ENCODE measurements at places on chromosomes 11 and 22. TPM values are rescaled to one million over a fixed set of nuclear protein-coding genes. Genes with fewer than 3 reads are reported as not detected.

GRCh38 chr11:2810411-2811205 is 75.0 kb downstream of the CDKN1C start:
- peak; percentile 2 for DNase-seq

GRCh38 chr11:107957109-107957588 is 28.9 kb downstream of the RAB39A start:
- no peak for DNase-seq

DNA sequence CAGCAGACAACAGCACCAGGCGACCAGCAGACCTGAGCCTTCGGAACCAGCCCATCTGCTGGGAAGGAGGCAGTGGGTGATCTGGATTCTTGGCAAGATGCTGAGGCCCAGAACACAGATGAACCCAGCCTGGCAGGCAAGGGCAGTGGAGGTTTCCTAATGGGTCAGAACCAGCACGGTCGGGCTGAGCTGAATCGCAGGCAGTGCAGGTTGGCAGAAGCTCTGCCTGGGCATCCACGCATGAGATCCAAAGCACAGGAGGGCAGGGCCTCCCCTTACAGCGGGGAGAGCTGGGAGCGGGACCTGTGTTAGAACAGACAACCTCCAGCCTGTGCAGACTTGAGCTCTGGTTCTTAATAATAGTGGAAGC is 47.5 kb downstream of the DSCAML1 start:
- DNase-seq = no peak

- peak; percentile 95 for DNase-seq
Observed at GRCh38 chr22:46754110-46754799, 8.2 kb upstream of the TBC1D22A start.

DNA sequence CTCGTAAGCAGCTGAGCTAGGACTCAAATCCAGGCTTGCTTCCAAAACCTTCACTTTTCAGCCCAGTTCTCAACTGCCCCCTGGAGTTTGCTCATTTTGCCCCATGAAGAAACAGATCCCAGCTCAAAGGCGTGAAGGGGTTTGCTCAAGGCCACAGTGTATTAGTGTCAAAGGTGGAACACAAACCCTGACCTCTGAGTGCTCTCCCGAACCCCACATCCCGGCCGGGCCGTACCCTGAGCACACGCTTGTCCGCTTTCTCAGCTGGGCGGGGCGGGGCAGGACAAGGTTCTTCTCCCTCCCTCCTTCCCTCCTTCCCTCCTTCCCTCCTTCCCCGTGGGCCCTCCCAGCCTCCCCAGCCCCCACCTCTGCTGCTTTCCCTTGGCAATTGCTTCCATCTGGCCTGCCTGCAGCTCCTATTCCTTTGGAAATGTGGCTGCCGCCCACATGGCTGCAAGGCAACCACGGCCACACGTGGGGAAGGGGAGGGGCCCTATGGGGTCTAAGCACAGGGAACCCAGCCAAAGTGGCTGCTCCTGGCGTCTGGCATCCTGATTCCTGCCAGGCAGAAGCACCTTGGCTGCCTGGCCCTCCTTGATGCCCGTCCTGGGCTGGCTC is 4.1 kb downstream of the ST3GAL4 start:
- DNase-seq = peak; percentile 70

DNA sequence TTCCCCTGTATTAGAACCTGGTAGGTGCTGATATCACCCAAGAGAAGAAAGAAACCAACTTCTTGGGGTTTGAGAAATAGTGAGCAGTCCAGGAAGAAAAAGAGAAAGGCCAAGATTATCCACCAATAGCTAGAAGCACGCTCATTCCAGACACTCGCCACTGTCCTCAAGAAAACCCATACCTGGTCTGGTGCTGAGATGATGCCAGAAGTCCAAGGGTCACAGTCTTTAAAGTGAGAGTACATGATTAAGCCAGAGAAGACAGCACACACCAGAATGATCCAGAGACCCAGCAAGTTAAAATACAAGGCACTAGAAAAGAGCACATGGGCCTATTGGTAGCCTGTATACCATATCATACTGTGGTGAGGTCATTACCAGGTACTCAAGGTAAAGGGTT is 23.6 kb downstream of the SLC5A12 start:
- DNase-seq = peak; percentile 47

- DNase-seq = no peak
Observed at GRCh38 chr11:117554601-117555333, 227.1 kb downstream of the CEP164 start.

The TMEM191C gene
- total RNA-seq = 3.3 TPM

All from left colon (tissue), 2 donors.